CD4-positive, alpha-beta T cell treated with Interleukin-15 for 1 hour (primary cell): ENCODE measurements at places on chromosomes 5 and 9.

DNA sequence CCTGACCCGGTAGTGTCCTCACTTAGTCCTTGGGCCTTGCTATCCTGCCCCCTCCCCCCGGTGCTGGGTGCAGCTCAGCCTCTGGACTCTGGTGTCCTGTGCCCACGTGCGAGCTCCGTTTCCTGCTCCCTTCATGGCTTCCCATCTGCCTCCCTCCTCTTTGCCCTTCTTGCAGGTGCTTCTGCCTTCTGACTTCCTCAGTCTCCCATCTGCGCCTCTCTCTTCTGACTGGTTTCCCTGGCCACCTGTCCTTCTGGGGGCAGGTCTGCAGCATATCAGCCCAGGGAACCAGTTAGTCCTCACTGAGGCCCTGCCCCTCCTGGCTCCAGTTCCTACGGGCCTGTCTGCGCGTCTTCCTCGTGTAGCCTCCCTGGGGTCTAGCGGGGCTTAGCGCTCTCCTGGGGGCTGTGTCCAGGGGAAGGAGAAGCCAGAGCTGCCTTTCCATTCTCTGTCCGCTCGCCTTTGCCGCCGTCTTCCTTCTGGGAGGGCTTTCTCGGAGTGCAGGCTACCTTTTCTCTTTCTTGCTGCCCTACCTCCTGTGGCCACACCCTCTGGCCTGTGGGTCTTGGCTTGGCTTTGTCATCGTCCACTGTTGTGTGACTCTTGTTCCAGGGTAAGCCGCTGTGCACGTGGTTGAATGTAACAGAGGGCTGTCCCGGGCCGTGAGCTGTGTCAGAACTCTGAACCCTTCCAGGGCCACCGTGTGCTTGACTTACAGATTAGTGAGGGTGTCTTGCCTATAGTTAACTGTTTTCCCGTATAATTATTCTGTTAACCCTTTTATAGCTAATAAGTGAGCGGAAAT, 51.8 kb downstream of the EHMT1 start:
- no peak for DNase-seq

DNA sequence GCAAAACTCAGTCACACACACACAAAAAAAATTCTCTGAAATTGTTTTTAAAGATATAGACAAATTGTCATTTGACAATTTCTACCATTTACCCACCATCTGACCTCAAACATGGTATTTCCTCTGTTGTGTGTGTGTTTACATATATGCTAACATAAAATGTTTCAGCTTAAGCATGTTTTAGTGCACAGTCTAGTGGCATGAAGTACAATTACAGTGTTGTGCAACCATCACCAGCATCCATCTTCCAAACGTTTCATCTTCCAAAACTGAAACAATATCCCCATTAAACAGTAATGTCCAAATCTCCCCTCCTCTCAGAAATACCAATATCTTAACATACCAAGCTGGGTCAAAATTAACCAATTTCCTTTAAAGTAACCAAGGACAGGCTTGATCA, 65.2 kb downstream of the MYO10 start:
- no peak for DNase-seq

DNA sequence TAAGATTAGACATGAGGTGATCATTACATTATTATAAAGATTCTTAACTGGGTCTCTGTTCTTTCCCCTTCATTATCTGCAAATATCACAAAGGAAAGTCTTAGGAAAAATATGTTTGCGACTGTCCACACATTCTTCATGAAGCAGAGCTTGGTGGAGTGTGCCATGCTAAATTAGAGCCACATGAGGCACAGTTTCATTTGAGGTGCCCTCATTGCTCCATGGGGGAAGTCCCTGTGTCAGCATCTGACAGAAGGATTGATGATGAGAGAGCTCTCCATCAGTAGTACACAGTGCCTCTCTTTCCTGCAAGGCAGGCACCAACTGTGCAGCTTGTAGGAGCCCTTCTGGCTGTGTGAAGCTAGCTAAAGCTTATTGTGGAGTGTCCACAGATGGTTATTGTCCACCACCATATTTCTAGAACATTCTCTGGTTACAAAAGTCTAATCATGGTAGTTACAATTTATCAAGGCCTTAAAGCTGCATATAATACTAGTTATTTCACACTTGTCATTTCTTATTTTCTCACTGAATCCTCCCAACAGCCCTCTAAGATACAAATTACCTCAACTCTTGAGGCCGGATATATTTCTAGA, 63.9 kb downstream of the C9orf152 start:
- DNase-seq, result peak; percentile 37

- DNase-seq, result no peak
These were observed 122.8 kb downstream of the STARD4 start for GRCh38 chr5:111389390-111390082.

GRCh38 chr9:117777823-117778222, 73.6 kb downstream of the TLR4 start:
- DNase-seq, result no peak

GRCh38 chr5:55230086-55230629, 3.0 kb upstream of the MCIDAS start:
- DNase-seq, result no peak

DNA sequence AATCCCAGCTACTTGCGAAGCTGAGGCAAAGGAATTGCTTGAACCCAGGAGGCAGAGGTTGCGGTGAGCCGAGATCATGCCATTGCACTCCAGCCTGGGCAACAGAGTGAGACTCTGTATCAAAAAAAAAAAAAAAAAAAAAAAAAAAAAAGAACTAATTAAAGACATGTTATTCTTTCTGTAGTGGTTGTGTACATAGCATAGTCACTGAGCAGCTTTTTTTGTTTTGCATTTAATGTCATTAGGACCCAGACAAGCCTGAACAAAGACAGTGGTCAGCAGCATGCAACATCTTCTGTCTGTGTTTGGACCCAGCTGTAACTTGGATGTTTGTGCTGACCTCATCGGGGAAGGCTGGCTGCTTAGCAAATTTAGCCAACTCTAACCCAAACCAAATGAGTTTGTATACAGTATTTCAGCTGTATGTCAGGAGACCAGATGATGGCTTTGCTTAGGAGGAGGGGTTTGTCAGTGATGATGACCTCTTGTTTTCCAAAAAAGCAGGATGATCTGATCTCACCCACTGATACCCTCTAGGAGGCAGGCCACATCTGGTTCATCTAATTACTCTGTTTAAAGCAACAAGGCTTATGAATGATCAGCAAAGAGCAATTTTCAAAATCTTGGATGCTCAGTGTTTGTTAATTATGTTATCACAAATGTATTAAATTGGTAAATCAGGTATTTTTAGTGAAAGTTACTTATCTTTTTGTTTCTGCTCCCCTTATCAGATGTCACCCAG, 39.5 kb downstream of the SNCAIP start:
- DNase-seq, result no peak

DNA sequence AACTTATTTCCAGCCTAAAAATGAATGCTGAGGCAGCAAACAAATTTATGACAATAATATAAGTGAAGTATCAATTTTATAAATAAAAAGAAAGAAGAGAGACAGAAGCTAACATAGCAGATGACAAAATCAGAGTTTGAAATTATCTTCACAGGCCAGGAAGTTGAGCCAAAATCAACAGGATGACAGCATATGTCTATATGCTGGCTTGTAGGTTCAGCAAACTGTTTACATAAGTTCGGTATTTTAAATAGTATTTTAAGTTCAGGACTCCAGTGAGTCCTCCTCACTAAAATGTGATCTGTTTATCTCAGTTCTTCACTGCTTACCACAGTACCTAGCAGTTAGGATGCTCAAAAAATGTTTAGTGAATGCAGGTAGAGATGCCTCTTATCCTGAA, 359.6 kb upstream of the SMC2 start:
- DNase-seq, result no peak

DNA sequence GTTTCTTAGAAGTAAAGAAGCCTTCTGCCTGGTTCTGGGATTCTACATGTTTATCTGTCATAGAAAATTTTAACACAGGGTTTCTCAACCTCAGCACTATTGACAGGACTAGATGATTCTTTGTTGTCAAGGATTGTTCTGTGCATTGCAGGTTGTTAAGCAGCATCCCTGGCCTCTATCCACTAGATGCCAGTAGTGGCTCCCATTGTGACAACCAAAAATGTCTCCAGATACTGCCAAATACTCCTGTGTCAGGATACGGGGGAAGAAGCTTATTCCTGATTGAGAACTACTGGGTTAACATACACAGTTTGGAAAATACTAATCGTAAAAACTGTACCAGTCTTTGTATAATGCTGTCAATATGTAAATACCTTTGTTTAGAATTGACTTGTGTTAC, 167.1 kb downstream of the NIPBL start:
- no peak for DNase-seq

DNA sequence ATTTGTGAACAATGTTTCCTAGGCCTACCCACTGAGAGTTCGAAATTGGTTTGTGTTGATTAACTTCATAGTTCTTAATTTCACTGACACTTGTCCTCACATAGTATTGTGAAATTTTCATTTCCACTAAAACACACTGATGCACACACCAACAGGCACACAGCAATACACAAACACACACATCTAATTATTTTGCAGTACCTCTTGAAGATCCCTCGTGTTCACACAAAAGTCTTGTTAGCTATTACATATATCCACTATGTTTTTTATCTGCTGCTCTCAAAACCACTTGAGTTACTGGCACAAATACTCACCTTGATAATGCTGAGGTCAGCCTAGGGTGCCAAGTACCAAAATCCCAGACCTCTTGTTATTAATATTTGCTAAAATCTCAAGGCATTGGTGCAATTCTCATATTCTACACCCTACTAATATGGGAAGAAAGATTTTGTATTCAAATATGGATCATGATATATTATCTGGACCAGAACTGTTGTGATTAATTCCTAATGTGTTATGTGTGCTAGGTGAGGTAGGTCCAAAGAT, 767.4 kb upstream of the CDH10 start:
- no peak for DNase-seq

DNA sequence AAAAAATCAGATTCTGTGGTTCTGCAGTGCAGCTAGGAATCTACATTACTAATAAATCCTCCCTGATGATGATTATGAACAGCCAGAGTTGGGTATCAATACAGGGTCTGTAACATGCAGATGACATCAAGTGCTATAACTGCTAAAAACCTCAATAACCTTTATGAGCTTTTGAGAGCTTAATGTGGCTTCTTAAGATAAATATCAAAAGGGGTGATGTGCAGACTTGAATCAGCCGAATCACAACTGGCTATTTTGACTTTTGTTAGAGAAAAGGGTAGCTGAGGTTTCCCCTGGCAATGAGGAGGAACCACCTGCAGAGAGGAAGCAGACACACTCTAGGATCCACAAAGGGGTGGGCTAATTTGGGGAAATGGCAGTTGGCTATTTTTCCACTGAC, 30.2 kb downstream of the CAPSL start:
- no peak for DNase-seq

DNA sequence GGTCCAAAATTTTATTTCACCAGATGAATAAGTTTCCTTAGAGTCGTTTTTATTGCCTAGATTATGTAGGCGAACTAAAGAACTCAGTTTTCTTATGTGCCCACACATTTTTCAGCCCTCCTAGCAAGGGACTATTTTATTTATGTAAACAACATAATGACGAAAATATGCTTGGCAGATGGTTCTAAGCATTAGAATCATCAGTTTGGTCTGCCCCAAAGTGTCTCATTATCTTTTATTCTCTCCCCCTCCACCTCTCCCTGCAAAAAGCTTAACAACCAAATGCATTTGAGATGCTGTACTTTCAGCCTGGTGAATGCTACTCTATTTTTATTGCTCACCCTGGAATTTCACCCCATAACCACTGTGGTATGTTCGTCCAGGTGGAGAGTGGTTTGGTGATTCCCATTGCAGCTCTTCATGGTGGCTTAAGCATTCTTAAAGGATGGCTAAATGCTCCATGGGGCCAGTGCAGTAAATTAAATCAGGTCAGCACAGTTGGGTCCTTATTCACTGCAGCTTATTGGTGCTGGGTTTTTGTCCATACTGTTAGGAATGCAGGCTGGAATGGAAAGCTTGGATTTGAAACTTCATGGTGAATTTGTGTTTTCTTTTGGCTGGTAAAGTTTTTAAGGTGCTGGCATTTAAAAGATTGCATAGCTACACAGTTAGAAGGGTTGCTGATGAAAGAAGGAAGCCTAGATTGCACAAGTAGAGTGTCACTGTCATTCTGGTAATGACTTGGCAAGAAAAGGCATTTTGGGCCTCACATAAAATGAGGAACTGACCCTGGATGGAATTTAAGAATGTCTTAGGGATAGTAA, 39.2 kb downstream of the TLE4 start:
- DNase-seq, result no peak

DNA sequence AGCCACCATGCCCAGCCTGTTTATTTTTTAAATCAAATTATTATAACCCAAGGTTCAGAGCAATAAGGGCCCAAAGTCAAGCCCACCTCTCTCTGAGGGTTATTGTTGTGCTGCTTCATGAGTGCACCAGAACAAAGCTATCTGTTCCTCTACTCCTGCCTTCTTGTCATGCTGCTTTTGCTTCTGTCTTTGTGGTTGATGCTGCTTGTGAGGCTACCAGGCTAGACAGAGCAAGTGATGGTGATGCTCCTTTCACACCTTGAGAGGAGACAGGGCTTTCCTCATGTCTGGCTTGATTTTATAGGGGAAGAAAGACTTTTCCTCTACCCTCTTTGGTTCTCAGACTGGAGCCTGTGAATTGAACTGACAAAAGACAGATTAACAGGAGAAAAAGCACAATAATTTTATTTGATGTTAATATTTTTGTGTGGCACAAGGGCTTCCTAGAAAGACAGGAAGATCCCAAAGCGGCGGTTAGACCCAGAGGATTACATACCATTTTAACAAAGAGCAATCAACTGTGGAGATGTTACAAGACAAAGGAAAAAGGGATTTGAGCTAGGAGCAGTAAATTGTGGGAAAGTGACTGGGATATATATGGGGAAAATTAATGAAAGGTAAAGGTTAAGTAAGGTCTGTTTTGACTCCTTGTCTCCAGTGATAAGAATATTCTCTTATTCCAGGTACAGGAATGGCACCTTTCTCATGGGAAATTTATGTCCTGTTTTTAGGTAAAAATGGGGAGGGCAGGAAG, 4.4 kb upstream of the CD180 start:
- no peak for DNase-seq

DNA sequence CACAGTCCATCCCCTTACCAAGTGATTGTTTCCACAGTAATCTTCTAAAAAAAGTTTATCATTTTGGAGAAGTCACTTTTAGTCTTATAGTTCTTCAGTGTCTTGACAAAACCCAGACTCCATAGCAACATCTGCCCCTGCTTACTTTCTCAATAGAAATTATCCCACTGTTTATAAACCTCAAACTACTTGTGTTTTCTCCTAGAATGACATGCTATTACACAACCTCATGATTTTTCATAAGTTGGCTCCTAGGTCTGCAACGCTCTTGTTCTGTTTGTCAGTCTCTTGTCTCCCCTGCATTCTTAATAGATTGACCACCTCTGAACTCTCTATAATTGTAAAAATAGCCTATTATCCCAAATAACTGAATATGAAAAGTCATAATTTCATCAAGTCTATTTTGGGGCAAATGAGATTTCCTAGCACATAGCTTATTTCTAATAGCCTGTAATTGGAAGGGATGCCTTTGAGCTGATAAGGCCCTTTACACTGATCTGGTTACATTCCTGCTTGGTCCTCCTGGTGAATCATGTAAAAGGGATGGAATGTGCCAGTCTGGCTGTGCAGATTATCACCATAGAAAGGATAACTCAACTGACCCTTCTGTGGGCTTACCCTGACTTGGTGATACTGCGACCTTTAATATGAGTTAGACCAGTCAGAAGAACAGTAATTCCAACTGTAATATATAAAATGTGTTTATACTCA, 69.6 kb downstream of the CHSY3 start:
- DNase-seq, result no peak

- peak; percentile 67 for DNase-seq
These were observed 199.4 kb downstream of the ESM1 start for GRCh38 chr5:54785729-54786591.

GRCh38 chr9:69885474-69885929, 64.9 kb downstream of the CFAP95 start:
- no peak for DNase-seq

- peak; percentile 30 for DNase-seq
These were observed at the start of gene ARID3C for GRCh38 chr9:34628656-34629490. TSS of gene ARID3C (minus strand) at chr9:34629066. CDS start at chr9:34628014, 1,052 bp downstream.
